ENCODE measurements at places on chromosomes 6 and 20. TPM values are rescaled to one million over a fixed set of nuclear protein-coding genes. Genes with fewer than 3 reads are reported as not detected.

IL17A gene
- not detected for total RNA-seq

CDH26 gene
- 1.4 TPM for total RNA-seq

C20orf141 gene
- not detected for total RNA-seq

PKIB gene
- total RNA-seq = 0.49 TPM

SLC22A16 gene
- total RNA-seq = 0.36 TPM

CRYBG1 gene
- 5.8 TPM for total RNA-seq

PRL gene
- not detected for total RNA-seq

ID4 gene
- 8.1 TPM for total RNA-seq

TUBB1 gene
- 0.16 TPM for total RNA-seq

IBTK gene
- 19.9 TPM for total RNA-seq

GMNN gene
- total RNA-seq = 8.1 TPM

MATN4 gene
- total RNA-seq = not detected

DPPA5 gene
- total RNA-seq = not detected

TJAP1 gene
- 23.9 TPM for total RNA-seq

THBD gene
- 15.0 TPM for total RNA-seq

IPCEF1 gene
- total RNA-seq = 0.71 TPM

PTK7 gene
- 6.1 TPM for total RNA-seq

STMND1 gene
- 0.27 TPM for total RNA-seq

PREP gene
- 14.1 TPM for total RNA-seq

CPXM1 gene
- 1.1 TPM for total RNA-seq

PNPLA1 gene
- total RNA-seq = not detected

GABRR2 gene
- 2.8 TPM for total RNA-seq

RSPH4A gene
- total RNA-seq = 0.33 TPM

LPA gene
- total RNA-seq = not detected

FAXC gene
- total RNA-seq = 54.0 TPM

SLC25A27 gene
- total RNA-seq = 25.0 TPM

MAD2L1BP gene
- 13.0 TPM for total RNA-seq

NFKBIL1 gene
- 33.7 TPM for total RNA-seq

HLA-DQA2 gene
- 0.36 TPM for total RNA-seq

APCDD1L gene
- 1.4 TPM for total RNA-seq

GDAP1L1 gene
- 0.36 TPM for total RNA-seq

TREM2 gene
- total RNA-seq = 1.6 TPM

CASS4 gene
- 2.9 TPM for total RNA-seq

SCRT2 gene
- total RNA-seq = not detected

COL20A1 gene
- not detected for total RNA-seq

DYNLT2 gene
- total RNA-seq = 2.0 TPM

OLIG3 gene
- total RNA-seq = not detected

ANKEF1 gene
- total RNA-seq = 0.41 TPM

MYLIP gene
- total RNA-seq = 18.0 TPM

TULP1 gene
- total RNA-seq = not detected

GABBR1 gene
- 58.4 TPM for total RNA-seq

SAMD10 gene
- total RNA-seq = 0.68 TPM

UBD gene
- not detected for total RNA-seq

ANKRD6 gene
- 13.2 TPM for total RNA-seq

PTCRA gene
- total RNA-seq = not detected

DLL1 gene
- total RNA-seq = 8.4 TPM

PRICKLE4 gene
- 2.0 TPM for total RNA-seq

MAFB gene
- 31.5 TPM for total RNA-seq

RNF182 gene
- total RNA-seq = 0.16 TPM

GSTA4 gene
- 37.0 TPM for total RNA-seq

MMP24 gene
- 0.16 TPM for total RNA-seq
